ENCODE measurements at places on chromosomes 12 and 14. TPM values are rescaled to one million over a fixed set of nuclear protein-coding genes. Genes with fewer than 3 reads are reported as not detected.
A peak's percentile ranks its signal among the peaks of the same experiment; 100 is the strongest.

GRCh38 chr14:102505000-102505619, 4.5 kb downstream of the ANKRD9 start:
- DNase-seq, result no peak

DNA sequence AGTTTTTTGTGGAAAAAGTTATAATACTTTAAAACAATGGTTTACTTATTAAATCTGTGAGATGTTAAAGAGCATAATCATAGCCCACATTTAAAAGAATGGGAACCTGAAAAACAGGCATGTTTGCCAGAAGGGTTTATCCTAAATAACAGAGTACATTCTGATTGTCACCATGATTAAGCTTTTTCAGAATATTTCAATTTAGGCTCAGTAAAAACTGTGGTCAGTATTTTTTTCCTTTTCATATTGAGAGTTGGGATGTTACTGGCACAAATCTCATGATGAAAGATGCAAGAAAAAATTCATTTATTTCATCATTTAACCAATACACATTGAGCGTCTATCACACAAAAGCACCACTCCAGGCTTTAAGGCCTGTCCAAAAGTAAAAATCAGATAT, 18.6 kb downstream of the EPS8 start:
- DNase-seq, result no peak

DNA sequence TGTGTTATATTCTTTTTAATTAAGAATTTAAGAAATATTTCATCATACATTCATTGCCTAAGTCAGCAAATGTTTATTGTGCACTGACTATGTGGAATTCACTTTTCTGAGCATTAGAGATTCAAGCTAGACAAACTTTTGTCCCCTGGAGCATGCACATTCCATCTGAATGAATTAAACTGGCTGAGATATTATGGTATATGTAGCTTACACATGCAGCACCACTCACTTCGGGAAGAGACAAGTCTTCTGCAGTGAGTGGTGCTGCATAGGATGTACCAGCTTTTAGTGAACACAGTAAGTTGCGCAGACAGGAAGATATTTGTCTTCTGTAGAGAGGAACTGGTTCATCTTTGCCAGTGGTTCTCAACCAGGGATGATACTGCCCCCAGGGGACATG, 318.4 kb downstream of the SYT1 start:
- DNase-seq, result no peak

DNA sequence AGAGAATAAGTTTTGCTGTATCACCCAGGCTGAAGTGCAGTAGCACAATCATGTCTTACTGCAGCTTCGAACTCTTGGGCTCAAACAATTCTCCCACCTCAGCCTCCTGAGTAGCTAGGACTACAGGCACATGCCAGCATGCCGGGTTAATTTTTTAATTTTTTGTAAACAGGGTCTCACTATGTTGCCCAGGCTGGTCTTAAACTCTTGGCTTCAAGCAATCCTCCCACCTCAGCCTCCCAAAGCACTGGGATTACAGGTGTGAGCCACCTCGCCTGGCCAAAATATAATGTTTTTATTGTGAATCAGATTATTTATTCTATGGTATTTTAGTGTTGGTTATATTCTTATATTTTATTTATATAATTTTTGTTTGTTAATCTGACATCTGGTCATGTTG, 3.8 kb upstream of the ZNF740 start:
- no peak for DNase-seq

GRCh38 chr12:56629459-56630179, 507 bp downstream of the BAZ2A start:
- peak; percentile 37 for DNase-seq

DNA sequence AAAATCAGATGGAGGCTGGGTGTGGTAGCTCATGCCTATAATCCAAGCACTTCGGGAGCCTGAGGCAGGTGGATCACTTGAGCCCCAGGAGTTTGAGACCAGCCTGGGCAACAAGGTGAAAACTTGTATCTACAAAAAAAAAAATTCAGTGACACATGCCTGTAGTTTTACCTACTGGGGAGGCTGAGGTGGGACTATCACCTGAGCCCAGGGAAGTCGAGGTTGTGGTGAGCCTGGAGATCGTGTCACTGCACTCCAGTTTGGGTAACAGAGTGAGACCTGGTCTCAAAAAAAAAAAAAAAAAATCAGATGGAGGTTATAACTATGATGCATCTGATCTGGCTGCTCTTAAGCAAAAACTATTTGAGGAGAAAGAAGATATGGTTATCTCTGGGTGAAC, 26.6 kb upstream of the PPFIBP1 start:
- DNase-seq, result no peak

DNA sequence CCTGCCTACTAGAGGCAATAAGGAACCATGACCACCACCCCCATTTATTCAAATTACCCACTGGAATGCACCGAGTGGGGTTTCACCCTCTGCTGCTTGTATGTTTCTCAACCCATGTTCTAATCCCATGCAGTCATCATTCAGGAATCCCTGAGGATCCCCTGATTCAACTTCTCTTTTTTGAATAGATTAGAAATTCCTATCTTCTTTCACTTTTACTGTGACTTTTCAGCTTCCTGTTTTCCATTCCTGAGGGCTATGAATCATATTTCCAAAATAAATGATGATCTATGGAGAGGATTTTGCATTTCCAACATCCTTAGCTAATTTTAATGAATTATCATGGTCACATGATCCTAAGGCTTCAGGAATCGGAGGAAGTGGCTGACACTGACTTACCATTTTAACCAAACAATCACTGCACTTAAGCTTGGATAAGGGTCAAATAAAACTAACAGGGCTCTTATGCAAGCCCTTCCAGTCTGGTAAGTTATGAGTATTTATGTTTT, 19.4 kb upstream of the P2RX4 start:
- DNase-seq, result no peak

DNA sequence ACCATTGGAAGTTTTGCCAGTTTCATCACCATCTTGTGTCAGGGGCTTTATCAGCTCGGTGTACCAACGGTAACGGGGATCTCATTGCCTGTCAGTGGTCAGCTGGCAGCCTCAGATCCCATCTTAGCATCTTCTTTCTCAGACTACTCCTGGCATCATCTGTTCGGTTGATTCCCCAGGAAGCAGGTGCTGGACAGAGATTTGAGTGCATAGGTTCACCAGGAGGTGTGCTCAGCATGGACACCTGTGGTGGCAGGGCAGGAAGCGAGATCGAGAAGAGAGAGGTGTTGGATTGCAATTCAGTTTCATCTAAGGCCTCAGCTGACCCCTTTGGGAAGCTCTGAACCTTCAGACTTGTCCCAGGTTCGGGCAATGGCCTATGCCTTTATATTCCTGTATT, 76.0 kb downstream of the C12orf75 start:
- no peak for DNase-seq

GRCh38 chr14:45254771-45255170, 1.8 kb upstream of the MIS18BP1 start:
- no peak for DNase-seq

GRCh38 chr14:96727073-96727472, 70.1 kb upstream of the VRK1 start:
- no peak for DNase-seq

GRCh38 chr12:1993341-1993740, 10.9 kb downstream of the DCP1B start:
- no peak for DNase-seq

GRCh38 chr14:38549564-38549963, 293.7 kb upstream of the CLEC14A start:
- no peak for DNase-seq

- no peak for DNase-seq
These were observed 142.7 kb downstream of the FOXA1 start for GRCh38 chr14:37452323-37452722.

GRCh38 chr12:84605983-84606382, 306.6 kb downstream of the SLC6A15 start:
- no peak for DNase-seq

GRCh38 chr12:83161456-83161855, 474.8 kb downstream of the TMTC2 start:
- no peak for DNase-seq

DNA sequence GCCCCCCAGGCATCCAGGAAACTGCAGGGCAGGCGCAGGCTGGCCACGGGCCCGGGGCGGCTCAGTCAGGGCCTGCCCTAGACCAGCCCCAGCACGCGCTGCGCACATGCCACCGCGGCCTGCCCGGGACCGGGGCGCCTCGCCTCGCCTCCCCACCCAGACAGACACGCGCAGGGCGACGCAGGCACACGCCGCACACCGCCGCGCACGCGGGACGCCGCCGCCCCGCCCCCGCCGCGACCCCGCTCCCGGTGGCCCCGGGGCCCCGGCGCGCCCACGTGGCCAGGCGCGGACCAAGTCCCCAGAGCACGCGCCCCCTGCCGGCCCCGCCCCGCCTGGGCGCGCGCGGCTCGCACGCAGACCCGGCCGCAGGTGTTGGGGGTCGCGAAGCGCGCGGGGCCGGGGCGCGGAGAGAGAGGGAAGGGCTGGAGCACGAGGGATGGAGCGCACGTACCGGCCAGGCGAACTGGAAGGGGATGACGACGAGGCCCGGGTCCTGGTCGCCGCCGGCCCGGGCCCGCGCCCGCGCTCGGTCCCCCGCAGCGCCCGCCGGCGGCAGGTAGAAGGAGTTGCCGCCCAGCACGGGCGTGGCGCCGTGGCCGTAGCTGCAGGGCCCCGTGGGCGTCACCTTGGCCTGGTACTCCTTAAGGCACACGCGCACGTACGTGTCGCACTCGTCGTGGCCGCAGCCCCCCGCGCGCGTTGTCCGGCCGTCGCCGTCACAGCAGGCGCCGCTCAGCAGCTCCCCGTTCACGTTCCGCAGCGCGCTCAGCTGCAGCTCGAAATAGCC, 1.1 kb downstream of the JAG2 start:
- DNase-seq, result no peak

DNA sequence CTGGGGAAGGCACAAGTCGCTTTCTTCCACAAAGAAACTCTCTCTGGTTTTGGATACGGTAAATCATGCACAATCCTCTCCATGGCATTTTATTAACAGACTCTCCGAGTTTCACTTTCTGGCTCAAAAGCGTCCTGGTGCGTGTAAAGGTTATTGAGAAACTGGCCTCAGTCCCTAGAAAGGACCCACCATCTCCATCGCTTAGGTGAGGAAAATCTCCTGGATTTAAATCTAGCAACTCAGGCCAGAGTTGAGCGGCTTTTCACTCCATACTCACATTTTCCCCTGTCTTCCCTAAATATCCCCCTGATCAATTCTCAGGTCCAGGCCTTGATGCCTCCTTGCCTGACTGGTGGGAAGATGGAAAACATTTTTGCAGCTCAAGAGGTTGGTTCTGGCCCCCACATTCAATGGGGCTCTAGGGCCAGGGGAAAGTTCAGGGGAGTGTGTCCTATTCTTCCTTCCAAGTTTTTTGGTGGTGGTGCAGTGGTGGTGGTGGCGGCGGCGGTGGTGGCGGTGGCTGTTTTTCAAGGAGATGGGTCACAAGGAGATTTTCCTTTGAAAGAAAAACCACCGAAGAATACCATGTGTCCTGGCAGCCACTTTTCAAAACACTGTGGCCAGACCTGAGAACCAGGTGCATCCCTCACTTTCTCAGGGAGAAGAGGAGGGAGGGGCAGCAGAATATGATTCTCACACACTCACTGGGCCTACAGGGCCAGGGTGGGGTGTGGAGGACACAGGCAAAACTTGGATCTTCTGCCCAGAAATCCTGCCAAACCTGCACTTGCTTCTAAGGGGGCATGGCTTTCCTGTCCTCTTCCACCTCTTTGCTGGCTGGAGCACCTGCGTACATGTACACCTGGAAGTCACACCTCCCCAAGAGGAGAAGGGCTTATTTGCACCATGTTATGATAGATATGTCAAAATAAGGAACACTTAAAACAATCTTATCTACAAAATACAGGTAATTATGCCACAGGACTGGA, 46.7 kb upstream of the PNMA1 start:
- no peak for DNase-seq

GRCh38 chr14:33950320-33951182, at the start of gene EGLN3:
EGLN3 (minus strand) TSS chr14:33951074; CDS start chr14:33950752, 322 bp downstream.
- peak; percentile 19 for DNase-seq

- no peak for DNase-seq
These were observed 252.2 kb downstream of the ANO2 start for GRCh38 chr12:5692850-5693249.

- no peak for DNase-seq
These were observed 200.5 kb upstream of the SFSWAP start for GRCh38 chr12:131510431-131510830.

DNA sequence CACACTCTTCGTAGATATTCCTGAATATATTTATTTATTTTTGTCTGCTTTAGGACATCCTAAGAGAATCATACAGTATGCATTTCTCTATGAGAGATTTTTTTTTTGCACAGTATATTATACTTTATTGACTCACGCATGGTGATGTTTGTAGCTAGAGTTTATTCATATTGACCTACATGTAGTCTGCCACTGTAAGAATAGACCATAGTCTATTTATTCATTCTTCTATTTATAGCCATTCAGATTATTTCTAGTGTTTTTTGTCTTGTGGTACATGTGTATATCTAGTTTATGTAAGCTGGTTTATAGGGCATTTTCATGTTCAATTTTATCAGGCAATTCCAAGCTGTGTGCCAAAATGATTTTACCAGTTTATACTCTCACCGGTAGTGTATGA, 45.2 kb downstream of the PCNX1 start:
- no peak for DNase-seq

GRCh38 chr12:94100990-94101737, 47.2 kb upstream of the PLXNC1 start:
- peak; percentile 66 for DNase-seq

DNA sequence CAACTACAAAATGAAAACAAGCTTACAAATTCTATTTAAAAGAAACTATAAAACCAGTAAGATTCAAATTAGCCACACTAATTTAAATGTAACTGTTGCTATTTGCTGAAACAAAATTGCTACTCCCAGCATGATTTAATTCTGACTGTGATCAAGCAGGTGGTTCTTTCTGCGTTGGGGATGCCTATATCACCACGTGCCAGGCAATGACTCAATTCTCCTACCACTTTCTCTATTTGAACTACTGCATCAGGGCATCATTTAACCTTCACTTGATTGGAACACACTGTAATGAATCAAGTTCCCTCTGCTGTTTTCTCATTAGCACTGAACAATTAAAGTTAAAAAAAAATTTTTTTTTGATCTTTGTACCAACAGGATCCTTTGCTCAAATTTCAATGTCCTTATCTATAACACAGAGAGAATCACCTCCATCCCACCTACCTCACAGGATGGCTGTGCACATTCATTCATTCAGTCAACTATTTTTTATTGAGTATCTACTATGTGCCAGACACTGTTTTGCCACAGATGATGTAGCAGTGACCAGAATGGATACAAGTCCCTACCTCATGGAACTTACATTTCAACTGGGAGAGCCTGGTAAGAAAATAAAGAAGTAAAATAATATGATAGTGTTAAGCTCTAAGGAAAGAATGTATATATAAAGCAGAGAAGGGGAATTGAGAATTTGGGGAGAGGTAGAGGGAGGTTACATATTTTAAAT, 8.0 kb upstream of the ACTN1 start:
- no peak for DNase-seq

The RNASE2 gene
- not detected for total RNA-seq

The OR10A7 gene
- not detected for total RNA-seq

The EPS8 gene
- 3.8 TPM for total RNA-seq

The AMHR2 gene
- total RNA-seq, result not detected

The KLRK1 gene
- total RNA-seq, result 1.3 TPM

The PIWIL1 gene
- not detected for total RNA-seq

The HPD gene
- total RNA-seq, result not detected

The GPR162 gene
- total RNA-seq, result not detected

The TAS2R20 gene
- total RNA-seq, result 2.5 TPM

The HAL gene
- 2.0 TPM for total RNA-seq

The CCDC38 gene
- 0.23 TPM for total RNA-seq

The OTX2 gene
- total RNA-seq, result not detected

The TAS2R46 gene
- total RNA-seq, result 1.3 TPM

The SOAT2 gene
- total RNA-seq, result 0.42 TPM

The ALG10B gene
- 12.5 TPM for total RNA-seq

The GOLT1B gene
- 39.1 TPM for total RNA-seq

The NEUROD4 gene
- total RNA-seq, result not detected

The ACVRL1 gene
- total RNA-seq, result 0.15 TPM

All from CD4-positive, alpha-beta memory T cell (primary cell).